ENCODE measurements at places on chromosomes 11 and 22.

GRCh38 chr11:26704249-26704648, 17.6 kb downstream of the SLC5A12 start:
- DNase-seq = no peak

DNA sequence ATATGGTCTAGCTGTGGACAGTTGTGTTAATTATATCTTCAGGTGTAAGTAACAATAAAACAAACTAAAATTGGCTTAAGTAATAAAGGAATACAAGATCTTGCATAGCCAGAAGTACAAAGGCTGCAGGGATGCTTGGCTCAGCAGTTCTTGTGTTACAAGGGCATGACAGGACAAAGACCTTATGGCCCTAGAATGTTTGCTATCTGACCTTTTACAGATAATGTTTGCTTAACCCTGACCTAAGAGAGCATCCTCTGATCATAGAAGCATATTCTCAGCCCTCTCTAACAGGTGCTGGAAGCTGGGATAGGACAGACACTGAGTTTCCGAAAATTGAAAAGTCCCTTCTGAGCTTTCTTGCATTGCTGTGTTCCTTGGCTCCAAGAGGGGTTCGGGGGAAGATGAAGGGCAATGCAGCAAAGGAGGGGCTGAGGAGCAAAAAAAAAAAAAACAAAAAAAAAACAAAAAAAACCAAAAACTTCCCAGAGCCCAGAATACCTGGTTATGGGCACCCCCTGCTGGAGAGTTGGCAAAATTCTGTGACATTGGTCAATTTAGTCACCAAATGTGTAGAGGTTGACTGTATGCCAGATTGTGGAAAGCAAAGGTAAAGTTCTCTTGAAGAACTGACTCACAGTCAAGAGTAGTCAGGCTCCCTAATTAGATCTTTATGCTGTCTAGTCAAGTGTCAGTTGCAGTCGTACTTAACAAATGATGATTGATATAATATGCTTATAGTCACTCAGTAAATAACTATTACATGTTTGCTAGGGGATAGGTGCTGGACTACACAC, 10.4 kb upstream of the HIKESHI start:
- peak; percentile 15 for DNase-seq

- no peak for DNase-seq
Observed at GRCh38 chr11:130369713-130370112, 55.0 kb upstream of the ZBTB44 start.

DNA sequence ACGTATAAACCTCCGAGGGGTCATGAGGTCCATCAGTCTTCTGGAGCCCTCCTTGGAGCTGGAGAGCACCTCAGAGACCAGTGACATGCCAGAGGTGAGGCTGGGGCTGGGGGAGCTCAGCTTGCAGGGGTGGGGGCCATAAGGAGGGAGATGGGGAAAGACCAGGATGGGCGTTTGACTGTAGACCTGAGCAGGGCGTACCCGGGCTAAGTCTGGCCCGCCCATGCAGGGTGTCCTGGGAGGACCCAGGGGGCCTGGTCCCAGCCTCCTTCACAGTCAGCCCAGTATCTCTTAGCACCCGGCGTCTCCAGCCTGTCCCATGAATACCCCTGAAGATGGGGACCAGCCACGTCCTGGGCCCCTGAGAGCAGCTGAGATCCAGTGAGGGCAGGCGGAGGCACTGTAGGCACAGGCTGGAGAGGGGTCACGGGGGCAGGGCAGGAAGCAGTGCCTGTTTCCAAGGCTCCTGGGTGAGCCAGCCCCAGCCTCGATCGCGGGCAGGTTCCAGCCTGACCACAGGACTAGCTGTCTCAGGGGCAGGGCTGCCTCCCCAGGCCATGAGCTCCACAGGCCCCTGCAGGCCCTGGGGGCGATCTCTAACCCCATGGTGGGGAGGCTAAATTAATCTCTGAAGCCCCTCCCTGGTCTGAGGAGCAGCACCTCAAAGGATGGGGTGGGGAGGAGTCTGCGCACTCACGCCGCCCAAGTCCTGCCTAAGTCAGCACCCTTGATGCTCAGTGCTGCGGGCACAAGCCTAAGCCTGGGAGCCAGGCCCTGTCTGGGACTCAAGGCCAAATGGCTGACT, 7.1 kb downstream of the SSH3 start:
- DNase-seq = no peak

- no peak for DNase-seq
Observed at GRCh38 chr11:37817727-37818270, 1219.8 kb upstream of the RAG2 start.

GRCh38 chr22:47659467-47660223, 897.2 kb downstream of the TBC1D22A start:
- no peak for DNase-seq

DNA sequence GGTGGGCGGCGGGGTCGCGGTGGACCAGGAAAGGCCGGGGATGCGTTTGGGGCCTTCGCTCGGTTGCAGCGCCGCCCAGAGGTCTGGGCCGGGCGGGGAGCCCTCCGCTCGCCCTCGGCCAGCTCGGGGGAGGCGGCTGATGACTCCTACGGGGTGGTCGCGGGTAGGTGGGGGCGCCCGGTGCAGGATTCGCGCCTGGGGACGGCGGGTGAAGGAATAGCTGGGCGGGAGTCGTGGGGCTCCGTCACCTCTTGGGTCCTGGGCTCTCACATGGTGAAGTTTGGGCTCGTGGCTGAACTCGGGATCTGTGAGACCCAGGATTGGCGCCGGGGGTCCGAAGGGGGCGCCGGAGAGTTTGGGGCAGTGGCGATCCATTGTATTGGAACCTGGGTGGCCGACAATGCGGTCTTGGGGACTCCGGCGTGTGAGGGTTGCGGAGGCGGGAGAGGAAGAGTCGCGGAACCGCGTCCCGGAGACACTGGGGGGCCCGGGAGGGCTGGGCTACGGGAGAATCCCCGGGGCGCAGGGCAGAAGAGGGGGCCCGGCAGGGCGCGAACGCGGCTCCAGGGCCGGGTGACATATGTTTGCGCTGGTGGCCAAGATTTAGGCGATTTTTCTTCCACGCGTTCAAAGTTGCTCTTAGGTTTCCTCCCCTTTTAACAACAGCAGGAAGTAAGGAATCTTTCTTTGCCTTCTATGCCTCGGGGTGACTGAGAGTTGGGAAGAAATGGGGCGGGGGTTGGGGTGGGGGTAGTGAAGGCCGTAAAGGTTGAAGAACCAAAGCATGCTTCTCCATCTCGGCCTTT, 935 bp downstream of the QSER1 start:
- peak; percentile 7 for DNase-seq

DNA sequence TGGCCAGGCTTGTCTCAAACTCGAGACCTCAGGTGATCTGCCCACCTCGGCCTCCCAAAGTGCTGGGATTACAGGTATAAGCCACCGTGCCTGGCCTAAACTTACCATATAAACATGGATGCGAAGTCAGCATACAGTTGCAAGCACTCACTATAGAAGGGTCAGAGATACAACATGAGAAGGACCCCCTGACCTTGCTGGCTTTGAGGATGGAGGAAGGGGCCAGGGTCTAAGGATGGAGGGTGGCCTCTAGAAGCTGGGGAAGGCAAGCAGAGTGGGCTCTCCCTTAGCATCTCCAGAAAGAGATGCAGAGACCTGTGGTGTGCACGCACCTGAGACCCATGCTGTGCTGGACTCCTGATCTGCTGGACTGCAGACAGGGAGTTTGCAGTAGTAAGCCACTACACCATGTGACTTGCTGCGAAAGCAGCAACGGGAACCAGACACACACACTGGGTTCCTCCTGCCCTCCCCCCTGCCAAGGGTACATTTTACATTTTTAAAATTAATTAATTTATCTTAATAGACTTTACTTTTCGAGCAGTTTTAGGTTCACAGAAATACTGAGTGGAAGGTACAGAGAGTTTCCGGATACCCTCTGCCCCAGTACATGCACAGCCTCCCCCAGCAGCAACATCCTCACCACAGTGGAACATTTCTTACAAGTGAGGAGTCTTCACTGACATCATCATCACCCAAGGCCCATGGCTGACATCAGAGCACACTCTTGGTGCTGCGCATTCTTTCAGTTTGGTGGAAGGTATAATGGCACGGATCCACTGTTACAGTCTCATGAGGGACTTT, 170.1 kb upstream of the B3GAT1 start:
- DNase-seq = no peak

DNA sequence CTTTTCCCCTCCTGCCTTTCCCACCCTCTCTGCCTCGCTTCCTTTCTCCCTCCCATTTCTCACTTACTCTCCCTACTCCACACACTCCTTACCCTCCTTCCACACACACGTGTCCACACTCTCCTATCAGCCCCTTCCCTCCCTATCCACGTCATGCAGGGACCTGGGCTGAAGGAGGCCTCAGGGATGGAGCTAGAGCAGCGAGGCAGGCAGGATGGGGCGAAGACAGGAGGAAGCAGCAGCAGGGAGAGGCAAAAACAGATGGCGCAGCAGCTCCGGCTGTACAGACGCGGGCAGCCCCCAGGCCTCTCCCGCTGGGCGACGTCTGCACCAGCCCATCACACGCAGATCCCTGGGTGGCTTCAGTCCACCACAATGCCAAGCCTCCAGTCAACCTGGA, 97.9 kb downstream of the SPATA19 start:
- no peak for DNase-seq

GRCh38 chr11:113856966-113857759, 18.2 kb downstream of the USP28 start:
- DNase-seq = no peak
